Suppressor macrophage (primary cell): ENCODE measurements at places on chromosomes 12 and 14.

DNA sequence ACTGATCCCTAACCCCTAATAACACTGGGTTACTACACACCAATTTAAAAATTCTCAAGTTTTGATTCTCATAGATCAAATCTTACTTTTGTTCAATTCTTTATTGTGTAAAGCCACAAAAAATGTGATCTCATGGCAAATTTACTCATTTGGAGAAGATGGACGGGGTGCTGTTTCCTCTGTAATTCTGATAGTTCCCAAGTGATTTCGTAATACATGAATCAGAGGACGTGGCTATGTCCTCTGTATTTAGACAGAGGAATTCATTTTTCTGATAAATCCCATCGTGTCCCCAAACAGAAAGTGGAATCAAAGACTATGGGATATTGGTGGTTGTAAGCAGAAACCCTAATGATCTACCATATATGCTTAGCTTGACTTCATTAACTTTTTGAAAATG lies 76.6 kb upstream of the GNG2 start:
- DNase-seq: peak; percentile 77

DNA sequence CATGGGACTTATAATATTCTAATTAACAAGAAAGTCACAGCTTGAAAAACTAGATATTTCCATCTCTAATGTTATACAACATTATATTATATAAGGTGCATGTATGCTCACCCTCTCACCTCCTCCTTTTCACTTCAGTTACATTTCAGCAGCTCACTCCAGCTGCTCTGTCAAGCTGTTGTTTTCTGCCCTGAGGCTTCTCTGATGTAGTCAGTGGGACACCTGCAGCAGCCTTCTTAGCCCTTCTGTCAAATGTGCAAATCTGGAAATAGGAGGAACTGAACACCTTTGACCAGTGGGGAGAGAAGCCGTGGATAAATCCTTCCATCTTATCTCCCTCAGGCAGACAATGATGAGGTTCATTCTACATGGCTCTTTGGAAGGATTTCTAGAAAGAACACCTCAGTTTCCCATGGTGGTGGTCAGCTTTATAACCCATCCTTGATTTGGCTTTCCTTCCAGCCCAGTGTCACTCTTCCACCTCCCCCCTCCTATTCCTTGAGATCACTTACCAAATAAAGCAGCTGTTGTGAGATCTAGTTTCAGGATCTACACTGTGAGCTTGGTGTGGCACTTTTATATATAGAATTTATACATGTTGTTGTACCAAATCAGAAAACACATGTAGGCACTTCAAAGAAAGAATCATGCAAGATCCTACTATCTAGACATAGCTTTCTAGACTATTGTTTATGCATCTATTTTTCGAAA lies 79.6 kb upstream of the STK38L start:
- no peak for DNase-seq

DNA sequence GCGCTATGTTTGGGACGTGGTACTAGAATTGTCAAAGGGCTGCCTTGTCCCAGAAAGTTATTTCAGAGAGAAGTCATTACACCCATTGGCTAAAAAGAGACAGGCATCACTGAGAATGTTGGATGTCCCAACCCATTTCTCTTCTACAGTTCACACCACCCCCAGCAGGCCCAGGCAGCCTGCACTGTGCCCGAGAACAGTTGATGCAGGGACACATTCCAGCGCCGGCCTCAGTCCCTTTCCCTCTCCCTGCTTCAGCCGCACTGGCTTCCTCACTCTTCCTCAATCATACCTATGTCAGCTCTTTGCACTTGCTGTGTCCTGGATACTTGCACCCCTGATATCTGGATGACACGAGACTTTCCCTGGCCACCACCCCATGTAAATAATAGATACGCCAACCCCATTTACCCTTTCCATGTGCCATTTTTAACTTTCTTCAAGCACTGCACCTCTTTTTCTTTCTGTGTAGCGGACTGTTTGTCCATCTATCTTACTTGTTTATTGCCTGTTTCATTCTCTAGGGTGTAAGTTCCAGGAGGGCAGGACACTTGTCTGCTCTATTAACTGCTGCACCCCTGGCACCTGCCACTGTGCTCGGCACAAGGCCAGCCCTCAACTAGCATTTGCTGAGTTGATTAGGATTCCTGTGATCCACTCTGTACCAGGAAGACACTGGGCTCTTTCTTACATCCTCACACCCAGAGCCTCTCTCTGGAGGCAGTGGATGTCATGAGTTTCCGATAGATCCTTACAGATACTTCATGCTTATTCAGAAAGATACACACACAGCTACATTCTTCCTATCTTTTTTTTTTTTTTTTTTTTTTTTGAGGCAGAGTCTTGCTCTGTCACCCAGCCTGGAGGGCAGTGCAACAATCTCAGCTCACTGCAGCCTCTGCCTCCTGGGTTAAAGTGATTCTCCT lies 76.6 kb upstream of the CEP83 start:
- no peak for DNase-seq

DNA sequence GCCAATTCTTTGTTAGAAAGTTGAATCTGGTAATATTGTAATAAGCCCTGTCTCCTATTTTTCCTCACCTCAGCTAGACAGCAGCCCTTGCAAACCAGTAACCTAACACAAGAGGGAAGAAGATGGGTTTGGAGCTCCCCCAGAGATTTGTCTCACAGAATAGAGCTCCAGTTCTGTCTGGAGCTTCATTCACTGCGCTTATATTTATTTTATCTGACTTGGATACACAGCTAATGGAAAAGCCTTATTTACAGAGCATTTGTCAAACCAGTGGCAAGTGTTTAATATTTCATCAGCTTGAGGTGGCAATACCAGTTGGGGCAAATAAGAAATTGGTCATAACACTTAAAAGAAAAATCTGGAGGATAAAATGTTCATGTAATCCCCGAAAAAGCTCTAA lies 1094.0 kb downstream of the FSCB start:
- no peak for DNase-seq

- no peak for DNase-seq
Observed at GRCh38 chr12:45093051-45093450, 42.2 kb upstream of the DBX2 start.

DNA sequence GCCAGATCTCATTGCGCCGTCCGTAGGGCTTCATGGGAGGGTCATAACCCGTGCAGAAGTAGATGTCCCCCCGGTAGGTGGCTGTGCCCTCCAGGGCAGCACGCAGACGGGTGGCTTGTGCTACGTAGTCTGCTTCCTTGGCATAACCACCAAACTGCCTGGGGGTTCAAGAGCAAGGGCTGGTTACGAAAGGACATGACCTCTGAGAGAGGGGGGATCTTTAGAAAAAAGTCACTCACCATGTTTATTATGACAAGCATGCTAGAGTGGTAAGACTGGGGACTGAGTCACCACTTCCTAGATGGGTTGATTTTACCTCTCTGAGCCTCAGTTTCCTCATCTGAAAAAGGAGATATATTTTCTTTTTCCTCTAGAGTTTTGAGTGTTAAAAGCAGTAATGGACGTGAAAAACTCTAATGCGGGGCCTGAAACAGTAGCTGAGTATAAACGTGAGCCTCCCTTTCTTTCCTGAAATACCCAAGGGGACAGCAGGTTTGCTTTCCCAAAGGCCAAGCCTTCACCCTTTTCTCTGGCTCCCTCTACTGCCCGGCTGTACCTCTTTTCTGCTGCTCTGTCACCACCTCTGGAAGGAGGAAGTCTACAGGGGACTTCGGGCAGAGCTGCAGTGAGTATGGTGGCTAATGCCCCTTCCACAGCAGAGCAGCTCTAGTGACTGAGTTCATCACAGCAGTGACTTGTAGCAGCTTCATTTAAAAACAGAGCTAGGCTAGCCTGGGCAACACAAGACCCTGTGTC lies 23.5 kb upstream of the GPRC5D start:
- peak; percentile 75 for DNase-seq

DNA sequence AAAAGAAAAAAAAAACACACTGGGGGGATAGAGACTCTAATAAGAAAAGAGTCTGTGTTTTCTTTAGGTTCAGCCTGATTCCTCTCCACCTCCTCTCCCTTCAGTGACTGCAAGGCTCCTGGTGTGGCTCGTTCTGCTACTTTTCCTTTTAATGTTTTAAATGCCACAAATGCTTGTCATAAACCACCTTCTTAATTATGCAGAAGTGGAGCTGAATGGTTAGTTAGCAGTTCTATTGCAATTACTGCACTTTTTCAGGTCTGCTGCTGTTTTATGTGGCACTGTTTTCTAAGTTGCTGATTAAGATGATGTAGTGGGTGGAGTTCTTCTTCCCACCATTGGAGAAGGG lies 878.1 kb downstream of the DIO2 start:
- DNase-seq: no peak

- DNase-seq: no peak
Observed at GRCh38 chr14:102066041-102066451, 20.8 kb downstream of the HSP90AA1 start.

- DNase-seq: no peak
Observed at GRCh38 chr12:77555074-77555473, 275.6 kb upstream of the NAV3 start.

- no peak for DNase-seq
Observed at GRCh38 chr12:53222806-53223261, 9.2 kb downstream of the RARG start.

- peak; percentile 2 for DNase-seq
Observed at GRCh38 chr12:22164139-22164538, 118.1 kb downstream of the CMAS start.

DNA sequence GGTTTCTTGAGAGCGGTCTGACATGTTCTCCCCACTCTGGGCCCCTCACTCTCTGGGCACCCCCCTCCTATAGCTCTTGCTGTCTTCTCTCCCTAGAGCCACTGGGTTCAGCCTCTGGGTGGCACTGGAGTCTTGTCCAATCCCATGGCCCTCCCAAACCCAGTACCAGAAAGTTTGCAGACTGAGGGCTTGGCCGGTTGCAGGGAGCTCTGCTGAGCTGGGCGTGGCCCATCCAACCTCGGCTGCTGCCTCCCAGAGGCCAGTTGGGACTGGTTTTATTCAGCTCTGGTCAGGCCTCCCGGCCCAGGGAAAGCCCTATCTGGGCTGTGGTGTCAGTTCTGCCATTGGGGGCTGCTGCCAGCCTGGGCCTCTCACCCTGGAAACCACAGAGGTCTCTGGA lies 37.9 kb downstream of the ISCA2 start:
- DNase-seq: peak; percentile 77

DNA sequence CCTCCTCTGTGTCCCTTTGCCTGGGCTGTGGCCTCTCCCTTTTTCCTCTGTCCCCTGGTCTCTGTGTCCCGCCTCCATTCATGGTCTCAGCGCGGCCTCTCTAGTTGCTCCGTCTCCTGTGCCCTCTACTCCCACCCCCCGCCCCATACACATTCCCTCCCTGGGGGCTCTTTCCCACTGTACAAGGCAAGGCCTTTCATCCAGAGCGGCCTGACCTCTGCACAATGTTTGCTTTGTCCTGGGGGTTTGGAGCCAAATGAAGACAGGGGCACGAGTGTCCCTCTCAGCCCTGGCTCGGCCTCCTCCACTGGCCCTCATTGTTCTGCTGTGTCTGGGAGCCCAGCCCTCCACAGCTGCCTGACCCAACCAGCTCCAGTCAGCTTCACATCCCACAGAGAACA lies 678.6 kb downstream of the BCL11B start:
- no peak for DNase-seq

- DNase-seq: peak; percentile 24
Observed at GRCh38 chr12:3658327-3659163, 94.4 kb downstream of the CRACR2A start.

- no peak for DNase-seq
Observed at GRCh38 chr12:85260896-85261295, 19.1 kb upstream of the ALX1 start.

DNA sequence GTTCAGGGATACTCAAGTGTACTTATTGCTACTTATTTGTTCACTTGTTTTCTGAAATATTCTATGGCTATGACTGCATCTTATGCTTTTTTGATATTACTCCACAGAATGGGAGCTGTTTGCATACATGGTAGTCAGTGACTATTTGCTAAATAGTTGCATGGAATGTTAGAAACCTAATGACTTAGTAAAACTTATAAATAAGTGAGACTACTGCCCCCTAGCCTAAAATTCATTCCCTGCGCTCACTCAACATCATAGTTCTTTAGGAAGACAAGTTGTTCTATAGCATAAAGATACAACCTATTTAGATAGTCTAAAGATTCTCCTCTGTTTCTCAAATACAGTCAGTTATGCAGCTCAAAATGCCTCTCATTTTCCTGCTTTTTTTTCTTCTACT lies 305.5 kb downstream of the CEP128 start:
- peak; percentile 1 for DNase-seq

DNA sequence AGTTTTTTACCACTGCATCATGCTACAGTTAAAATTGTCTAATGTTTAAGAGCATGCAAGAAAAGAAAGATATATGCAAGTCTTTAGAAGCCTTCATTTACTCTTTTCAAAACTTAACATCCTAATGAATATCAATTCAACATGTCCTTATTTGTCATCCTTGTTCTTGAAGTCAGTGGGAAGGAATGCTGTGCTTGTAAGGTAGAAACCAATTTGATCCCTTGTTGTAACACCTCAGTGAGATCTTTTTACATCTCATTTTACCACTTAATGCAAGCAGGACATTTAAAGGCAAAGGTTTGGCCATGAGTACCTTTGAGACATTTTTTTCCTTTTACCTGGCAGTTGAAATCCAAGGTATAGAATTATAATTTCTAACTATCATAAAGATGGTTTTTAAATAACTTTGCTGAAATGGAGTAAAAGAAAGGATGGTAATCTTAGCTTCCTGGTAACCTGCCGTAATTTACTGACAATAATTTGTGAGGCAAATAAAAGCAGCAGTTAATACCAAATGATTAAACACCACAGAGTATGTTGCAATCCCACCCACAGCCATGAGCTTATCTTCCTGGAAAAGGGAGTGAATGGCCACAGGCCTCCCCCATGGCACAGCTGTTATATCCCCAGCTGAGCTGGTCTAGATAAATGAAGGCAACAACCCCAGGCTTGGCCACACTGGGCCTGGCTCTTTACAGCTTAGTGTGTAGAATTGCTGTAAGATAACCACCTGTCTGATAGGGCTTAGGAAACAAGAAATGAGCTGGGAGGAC lies 33.2 kb upstream of the STRN3 start:
- peak; percentile 79 for DNase-seq

- no peak for DNase-seq
Observed at GRCh38 chr12:58787021-58787760, 133.1 kb downstream of the LRIG3 start.

GRCh38 chr12:132170637-132171292 lies 26.5 kb downstream of the NOC4L start:
- DNase-seq: no peak

DNA sequence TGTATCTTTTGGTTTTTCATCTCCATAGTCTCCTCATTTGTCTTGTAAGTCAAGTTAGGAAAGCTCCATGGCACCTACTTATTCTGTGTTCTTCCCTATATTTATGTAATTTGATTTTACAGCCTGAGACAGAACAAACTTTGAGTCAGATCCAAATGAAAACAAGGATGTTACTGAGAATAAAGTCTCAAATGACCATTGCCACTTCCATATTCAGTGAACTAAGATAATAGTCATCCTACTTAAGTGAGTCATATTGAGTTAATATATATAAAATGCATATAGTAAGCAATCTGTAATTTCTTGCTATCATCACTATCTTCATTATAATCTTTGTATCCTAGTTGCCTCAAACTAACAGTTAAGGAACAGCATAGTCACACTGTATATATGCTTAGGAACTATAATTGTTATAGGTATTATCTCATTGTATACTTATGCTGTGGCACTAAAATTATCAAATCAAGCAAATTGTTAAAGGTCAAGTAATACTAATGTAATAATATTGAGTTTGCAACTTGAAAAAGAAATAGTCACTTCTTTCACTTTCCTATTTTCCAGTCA lies 30.8 kb downstream of the TMTC3 start:
- peak; percentile 46 for DNase-seq

- DNase-seq: no peak
Observed at GRCh38 chr12:44159216-44159615, 323.3 kb downstream of the TMEM117 start.
